Activated B cell treated with CpG ODN at 0.5 μM for 24 hours (primary cell): ENCODE measurements at places on chromosomes 2 and 18.

- no peaks in the 10 kb centered on the region for H3K36me3 ChIP-seq
- H3K4me1 ChIP-seq, result no peaks in the 10 kb centered on the region
- no peak for DNase-seq
- no peak overlapping the region for H3K4me3 ChIP-seq
- no peaks in the 10 kb centered on the region for H3K27me3 ChIP-seq
Observed at GRCh38 chr18:42864876-42865275, 250.6 kb downstream of the RIT2 start.

- peaks cover 26% of the 10 kb centered on the region for H3K27me3 ChIP-seq
- H3K4me3 ChIP-seq, result no peak overlapping the region
- H3K36me3 ChIP-seq, result no peaks in the 10 kb centered on the region
- no peak overlapping the region for H3K27ac ChIP-seq
Observed at GRCh38 chr18:26862084-26862483, 3.4 kb downstream of the AQP4 start.

GRCh38 chr2:53911434-53912189 lies 51.8 kb upstream of the GPR75 start:
- peaks cover 57% of the 10 kb centered on the region for H3K36me3 ChIP-seq
- DNase-seq, result no peak
- no peak overlapping the region for H3K4me3 ChIP-seq
- no peaks in the 10 kb centered on the region for H3K27me3 ChIP-seq

DNA sequence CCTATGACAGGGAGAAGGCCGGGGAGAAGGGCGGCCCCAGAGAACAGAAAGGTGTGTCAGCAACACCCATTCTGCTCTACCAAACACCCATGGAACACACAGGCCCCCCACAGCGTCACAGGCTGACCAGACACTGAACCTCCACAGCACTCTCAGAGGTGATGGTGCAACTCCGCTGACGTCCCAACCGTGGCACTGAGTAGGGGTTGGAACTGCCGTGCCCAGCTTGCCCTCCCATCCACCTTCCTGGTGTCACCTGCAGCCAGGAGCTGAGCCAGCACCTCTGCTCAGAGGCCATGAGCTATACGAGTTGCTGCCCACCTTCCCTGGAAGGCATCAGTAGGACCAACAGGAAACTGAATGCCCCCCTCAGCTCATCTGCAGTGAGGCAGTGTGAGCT lies 412.9 kb upstream of the SALL3 start:
- no peaks in the 10 kb centered on the region for H3K36me3 ChIP-seq
- no peak for DNase-seq
- no peak overlapping the region for H3K27ac ChIP-seq
- H3K4me3 ChIP-seq, result no peak overlapping the region
- H3K27me3 ChIP-seq, result no peaks in the 10 kb centered on the region

- no peak for DNase-seq
- H3K27me3 ChIP-seq, result no peaks in the 10 kb centered on the region
- H3K4me1 ChIP-seq, result no peaks in the 10 kb centered on the region
- no peak overlapping the region for H3K4me3 ChIP-seq
- no peak overlapping the region for H3K27ac ChIP-seq
Observed at GRCh38 chr2:83115606-83116005, 1343.5 kb downstream of the SUCLG1 start.

GRCh38 chr2:234951664-234952269 lies at the start of gene SH3BP4:
Gene SH3BP4 (plus strand): TSS chr2:234952017. CDS start chr2:235035003, 82,986 bp downstream.
- H3K27me3 ChIP-seq, result peaks cover 54% of the 10 kb centered on the region
- peak within 1 kb of the TSS; percentile 84 for H3K4me3 ChIP-seq
- peak; percentile 60 for DNase-seq
- H3K36me3 ChIP-seq, result no peaks in the 10 kb centered on the region

GRCh38 chr2:199738727-199739412 lies 112.1 kb downstream of the FTCDNL1 start:
- H3K36me3 ChIP-seq, result no peaks in the 10 kb centered on the region
- no peak overlapping the region for H3K4me3 ChIP-seq
- H3K27me3 ChIP-seq, result peaks cover 19% of the 10 kb centered on the region
- no peak overlapping the region for H3K27ac ChIP-seq
- H3K4me1 ChIP-seq, result peaks cover 4% of the 10 kb centered on the region

DNA sequence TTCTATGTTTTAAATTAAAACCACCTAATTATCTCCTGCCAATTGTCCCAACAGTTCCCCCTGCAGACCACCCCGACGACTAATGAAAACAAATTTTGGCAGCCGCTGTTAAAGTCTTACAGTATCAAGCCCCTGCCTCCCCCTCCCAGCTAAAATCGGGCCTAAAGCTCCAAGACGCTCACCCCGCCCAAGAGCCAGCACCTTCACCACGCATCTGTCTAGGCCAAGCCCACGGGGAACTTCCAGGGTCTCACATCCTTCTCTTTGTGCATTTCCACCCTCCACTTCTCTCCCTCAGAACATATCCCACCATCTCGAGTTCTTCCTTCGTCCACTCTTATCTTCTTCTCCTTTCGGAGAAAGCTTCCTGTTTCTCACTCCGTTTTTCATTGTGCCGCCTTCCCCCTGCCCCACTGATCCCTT lies 445 bp downstream of the PRPF40A start:
- no peak for DNase-seq
- peaks cover 52% of the 10 kb centered on the region for H3K4me1 ChIP-seq
- no peaks in the 10 kb centered on the region for H3K27me3 ChIP-seq
- peaks cover 64% of the 10 kb centered on the region for H3K36me3 ChIP-seq
- H3K4me3 ChIP-seq, result peak overlapping the region; percentile 100

DNA sequence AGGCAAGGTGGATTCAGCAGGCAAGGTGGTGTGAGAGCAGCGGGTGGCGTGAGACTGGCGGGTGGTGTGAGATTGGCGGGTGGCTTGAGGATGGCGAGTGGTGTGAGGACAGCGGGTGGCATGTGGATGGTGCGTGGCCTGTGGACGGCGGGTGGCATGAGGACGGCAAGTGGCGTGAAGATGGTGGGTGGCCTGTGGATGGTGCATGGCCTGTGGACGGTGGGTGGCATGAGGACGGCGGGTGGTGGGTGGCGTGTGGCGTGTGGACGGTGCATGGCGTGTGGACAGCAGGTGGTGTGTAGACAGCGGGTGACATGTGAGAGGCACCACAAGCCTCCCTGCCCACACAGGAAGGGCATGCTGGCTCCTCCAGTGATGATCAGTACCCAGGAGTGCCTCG lies 186.9 kb upstream of the SALL3 start:
- no peak overlapping the region for H3K4me3 ChIP-seq
- no peaks in the 10 kb centered on the region for H3K4me1 ChIP-seq
- no peak overlapping the region for H3K27ac ChIP-seq
- H3K27me3 ChIP-seq, result no peaks in the 10 kb centered on the region

DNA sequence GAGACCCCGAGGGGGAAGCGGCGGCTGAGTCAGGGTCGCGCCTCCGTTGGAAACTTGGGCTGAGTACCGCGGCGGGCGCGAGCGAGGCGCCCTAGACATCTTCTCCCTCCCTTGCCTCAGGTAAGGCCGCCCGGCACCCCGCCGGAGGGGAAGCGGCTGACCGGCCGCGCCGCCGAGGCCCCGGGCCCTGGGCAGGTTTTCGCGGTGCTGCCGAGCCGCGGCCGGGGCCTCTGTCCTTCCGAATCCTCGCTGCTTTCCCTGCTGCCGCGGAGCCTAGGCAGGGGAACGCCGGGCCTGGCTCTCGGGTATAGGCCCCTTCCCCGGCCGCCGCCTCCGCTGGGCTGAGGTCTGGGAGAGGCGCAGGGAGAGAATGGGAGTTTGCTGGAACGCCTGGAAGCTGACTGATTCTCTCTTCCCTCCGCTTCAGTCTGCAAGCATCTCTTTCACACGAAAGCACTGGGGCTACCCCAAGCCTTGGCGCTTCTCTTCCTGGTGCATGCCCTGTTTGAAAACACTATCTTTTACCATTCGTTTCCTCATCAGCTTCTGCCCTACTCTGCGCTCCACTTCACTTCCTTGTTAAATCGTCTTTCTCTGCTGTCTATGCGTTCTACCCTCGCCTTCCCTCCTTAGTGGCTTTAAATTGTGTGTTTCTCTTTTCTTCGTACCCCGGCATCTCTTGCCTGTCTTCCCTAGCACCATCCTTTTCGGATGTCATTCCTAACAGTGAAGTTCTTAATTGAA lies 652 bp downstream of the PPM1B start:
- peak overlapping the region; percentile 99 for H3K4me3 ChIP-seq
- peak overlapping the region; percentile 99 for H3K27ac ChIP-seq
- H3K27me3 ChIP-seq, result no peaks in the 10 kb centered on the region
- DNase-seq, result peak; percentile 58
- peaks cover 16% of the 10 kb centered on the region for H3K36me3 ChIP-seq

GRCh38 chr2:236403125-236403524 lies 138.9 kb upstream of the ASB18 start:
- H3K4me1 ChIP-seq, result peaks cover 19% of the 10 kb centered on the region
- no peak for DNase-seq
- peaks cover 5% of the 10 kb centered on the region for H3K27me3 ChIP-seq
- no peak overlapping the region for H3K4me3 ChIP-seq

DNA sequence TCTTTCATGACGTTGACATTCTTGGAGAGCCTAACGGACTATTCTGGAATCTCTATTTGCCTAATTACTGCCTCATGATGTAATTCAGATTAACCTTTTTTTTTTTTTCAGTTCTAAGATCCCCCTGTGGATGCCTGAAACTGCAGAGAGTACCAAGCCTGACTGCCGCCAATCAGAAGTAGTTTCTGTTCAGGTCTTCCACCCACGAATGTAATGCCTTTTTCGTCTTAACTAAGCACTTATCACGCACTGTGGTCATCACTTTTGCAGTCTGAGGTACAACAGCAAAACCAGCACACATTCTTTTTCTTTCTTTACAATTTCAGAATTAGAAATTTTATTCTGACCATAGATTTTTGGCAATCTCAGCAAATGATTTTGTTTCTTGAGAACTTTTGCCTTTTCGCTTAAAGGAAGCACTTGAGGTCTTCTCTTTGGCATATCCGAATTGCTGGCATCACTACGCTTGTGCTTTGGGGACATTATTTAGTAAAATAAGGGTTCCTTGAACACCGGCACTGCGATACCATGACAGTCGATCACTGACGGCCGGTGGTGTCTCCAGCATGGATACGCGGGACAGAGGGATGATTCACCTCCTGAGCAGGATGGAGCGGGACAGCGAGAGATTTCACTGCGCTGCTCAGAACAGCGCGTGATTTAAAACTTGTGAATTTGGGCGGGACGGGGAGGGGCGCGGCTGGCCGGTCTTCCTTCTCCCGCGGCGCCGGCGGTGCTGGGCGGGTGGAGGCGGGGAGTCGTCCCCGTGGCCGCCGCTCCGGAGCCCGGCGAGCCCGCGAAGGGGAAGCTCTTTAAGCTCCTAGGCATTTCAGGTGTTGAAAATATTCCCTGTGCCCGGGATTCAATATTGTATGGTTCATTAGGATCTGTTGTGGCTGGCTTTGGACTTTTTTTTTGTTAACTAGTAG lies 32.0 kb upstream of the GPR55 start:
- H3K4me1 ChIP-seq, result peaks cover 18% of the 10 kb centered on the region
- DNase-seq, result no peak
- peak overlapping the region; percentile 87 for H3K4me3 ChIP-seq
- no peaks in the 10 kb centered on the region for H3K36me3 ChIP-seq
- peaks cover 29% of the 10 kb centered on the region for H3K27me3 ChIP-seq

DNA sequence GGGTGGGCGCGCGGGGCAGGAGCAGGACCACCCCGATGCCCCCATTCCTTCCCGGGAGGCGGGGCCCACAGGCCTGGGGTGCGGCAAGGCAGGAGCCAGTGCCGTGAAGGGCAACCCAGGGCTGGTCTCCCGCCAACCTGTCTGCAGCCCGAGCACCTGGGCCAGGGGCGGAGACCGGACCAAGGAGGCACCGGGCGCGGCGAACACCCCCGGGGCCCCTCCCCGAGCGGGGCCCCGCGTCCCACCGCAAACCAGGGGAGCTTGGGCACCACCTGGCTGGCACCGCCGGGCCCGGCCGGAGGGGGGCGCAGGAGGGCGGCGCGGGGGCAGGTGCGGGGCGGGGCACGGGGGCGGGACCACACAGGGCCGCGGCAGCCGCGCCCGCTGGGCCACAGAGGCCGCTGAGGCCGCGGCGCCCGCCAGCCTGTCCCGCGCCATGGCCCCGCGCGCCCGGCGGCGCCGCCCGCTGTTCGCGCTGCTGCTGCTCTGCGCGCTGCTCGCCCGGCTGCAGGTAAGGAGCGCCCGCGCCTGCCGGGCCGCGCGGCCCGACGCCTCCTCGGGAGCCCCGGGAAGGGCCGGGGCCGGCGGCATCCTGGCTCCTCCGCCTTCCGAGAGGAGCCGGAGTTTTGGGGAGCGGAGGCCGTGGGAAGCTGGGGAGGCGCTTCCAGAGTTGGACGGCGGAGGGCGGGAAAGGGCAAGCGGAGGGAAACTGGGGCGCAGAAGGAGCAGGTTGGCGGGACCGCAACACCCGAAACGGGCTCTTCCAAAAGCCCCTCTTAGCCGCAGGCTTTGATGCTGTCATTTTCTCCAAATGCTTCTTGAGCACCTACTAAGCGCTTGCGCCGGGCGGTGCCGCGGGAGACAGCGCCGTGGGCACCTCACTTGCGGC lies at the start of gene TNFRSF11A:
Gene TNFRSF11A (plus strand): TSS at position 394 of the 889 bp plus-strand sequence. CDS start 43 bp downstream, at position 437.
- peaks cover 21% of the 10 kb centered on the region for H3K4me1 ChIP-seq
- peaks cover 50% of the 10 kb centered on the region for H3K27me3 ChIP-seq
- H3K4me3 ChIP-seq, result peak within 1 kb of the TSS; percentile 76
- DNase-seq, result peak; percentile 61
- H3K36me3 ChIP-seq, result no peaks in the 10 kb centered on the region

DNA sequence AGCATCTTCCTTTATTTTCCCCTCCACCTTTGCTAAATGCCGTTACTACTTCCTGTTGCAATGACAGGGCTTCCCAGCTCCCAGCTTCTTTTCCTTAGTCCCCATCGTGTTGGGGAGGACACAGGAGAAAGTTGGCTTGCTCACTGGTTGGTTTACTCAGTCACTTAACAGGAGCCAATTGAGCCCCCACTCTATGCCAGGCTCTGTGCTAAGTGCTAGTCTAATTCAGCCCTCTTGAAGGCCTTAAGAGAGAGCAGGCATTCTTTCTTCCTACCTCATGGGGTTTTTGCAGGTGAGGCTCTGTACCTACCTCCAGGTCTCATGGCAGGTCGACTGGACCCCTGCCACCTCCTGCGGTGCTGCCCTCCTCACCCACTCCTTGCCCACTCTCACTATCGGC lies 20.1 kb downstream of the TANC1 start:
- H3K27me3 ChIP-seq, result peaks cover 11% of the 10 kb centered on the region
- no peaks in the 10 kb centered on the region for H3K36me3 ChIP-seq
- H3K27ac ChIP-seq, result no peak overlapping the region
- H3K4me3 ChIP-seq, result no peak overlapping the region
- no peak for DNase-seq
- H3K4me1 ChIP-seq, result no peaks in the 10 kb centered on the region

GRCh38 chr2:111924617-111925107 lies 26.3 kb downstream of the MERTK start:
- H3K36me3 ChIP-seq, result no peaks in the 10 kb centered on the region
- no peak for DNase-seq
- H3K4me1 ChIP-seq, result no peaks in the 10 kb centered on the region
- H3K4me3 ChIP-seq, result no peak overlapping the region
